Stimulated activated CD8-positive, alpha-beta memory T cell treated with anti-CD3 and anti-CD28 coated beads, Interleukin-2, amount 100 ng/mL, for 1 hour (primary cell): ENCODE measurements at places on chromosomes 5 and 9.

DNA sequence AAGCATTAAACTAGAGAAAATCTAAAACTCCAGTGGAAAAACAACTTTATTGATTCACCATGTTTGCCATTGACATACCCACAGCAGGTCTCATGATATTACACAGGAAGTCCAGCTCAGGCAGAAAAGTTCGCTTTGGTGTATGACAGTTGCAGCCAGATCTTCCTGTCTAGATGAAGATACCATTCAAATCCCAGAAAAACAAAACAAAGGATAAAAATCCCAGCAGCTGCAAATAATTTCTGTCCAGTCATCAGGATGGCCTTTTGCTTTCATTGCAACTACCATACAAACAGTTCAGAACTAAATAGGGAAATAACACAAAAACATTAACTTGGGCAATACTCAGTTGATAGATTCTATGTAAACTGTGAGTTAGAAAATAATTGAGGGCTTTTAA is 136.0 kb upstream of the NREP start:
- DNase-seq: no peak

GRCh38 chr5:32687499-32687831 is 23.7 kb upstream of the NPR3 start:
- no peak for DNase-seq

DNA sequence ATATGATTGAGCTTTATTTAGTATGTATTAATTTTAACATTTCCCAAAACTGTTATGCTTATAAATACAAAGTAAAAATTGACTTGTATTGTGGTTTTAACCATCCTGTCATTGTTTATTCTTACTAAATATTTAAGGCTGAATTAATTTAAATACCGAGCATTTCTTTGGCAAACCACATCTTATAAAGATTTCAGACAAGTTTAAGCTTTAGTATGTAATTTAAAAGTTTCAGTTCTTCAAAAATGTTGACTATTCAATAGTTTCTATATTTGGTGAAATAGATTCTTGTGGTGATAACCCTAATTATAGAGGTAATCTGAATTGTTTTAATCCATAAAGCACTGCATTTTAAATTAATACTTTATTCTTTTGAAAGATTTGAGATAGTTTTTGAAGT is 65.5 kb downstream of the CCNH start:
- no peak for DNase-seq

- no peak for DNase-seq
These were observed 266.3 kb downstream of the RAB3C start for GRCh38 chr5:58849223-58849622.

DNA sequence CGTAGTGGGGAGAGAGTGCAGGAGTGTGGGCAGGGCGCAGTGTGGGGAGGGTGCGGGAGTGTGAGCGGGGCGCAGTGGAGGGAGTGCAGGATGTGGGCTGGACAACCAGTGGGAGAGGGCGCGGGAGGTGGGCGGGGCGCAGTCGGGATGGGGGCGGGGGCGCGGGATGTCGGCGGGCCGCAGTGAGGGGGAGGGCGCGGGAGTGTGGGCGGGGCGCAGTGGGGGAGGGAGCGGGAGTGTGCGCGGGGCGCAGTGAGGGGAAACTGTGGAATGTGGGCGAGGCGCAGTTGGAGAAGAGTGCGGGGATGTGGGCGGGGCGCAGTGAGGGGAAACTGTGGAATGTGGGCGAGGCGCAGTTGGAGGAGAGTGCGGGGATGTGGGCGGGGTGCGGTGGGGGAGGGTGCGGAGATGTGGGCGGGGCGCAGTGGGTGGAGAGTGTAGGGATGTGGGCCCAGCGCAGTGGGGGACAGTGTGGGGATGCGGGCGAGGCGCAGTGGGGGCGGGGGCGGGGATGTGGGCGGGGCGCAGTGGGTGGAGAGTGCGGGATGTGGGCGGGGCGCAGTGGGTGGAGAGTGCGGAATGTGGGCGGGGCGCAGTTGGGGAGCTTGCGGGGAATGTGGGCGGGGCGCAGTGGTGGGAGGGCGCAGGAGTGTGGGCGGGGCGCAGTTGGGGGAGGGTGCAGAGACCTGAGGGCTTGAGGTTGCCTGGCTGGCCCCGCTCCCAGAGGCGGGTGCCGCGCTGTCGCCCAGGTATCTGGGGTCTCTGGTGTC is at the start of gene NXNL2:
NXNL2 (plus strand) TSS at position 723 of the 770 bp plus-strand sequence. CDS start 257 bp downstream, outside the sequence.
- DNase-seq: peak; percentile 21

DNA sequence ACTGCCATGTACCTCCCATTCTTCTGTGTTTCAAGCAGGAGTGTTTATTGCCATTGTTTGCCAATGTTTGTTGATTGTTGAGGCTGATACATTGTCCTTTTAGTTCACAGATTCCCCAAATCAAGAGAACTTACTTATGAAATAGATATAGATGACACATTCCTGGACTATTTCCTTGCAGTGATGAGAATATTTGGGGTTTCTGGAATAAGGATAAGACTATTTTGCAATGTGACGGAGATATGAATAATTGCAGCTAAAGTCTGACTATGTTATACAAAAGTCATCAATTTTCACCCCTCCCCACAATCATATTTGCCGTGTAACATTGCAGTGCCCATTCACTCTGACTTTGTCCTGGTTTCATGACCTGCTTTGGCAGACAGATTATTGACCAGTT is 460.8 kb downstream of the CDH10 start:
- DNase-seq: no peak

DNA sequence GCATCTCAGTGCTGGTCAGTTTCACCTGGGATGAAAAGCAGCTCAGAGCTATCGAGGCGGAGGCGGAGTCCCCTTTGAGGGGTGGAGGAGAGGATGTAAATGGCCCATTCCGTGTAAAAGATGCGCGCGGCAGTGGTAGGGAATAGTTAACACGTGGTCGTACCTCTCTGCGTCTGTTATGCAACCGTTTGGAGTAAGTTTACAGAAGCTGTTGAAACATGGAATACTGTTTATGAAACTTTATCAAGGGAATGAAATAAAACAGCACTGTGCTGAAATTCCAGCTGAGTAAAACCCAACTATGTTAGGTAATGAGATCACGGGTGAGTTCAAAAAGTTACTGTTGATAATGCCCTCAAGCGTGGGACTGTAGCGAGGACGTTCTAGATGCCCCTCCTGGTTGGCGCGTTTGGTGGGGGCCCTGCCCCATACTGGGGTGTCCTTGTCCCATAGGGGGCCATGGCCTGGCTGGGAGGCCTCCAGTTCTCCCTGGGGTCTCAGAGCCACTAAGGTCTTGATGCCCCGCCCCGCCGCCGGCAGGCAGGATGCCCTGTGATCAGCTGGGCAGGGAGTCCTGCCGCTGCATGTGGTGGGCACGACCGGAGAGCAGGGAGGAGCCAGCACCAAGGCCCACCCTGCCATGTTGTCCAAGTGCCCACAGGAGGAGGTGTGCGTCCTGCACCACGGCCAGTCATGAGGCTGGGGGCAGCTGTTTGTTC is 90.9 kb downstream of the COL5A1 start:
- DNase-seq: no peak

- DNase-seq: no peak
These were observed 64.1 kb downstream of the PDE4D start for GRCh38 chr5:59829386-59829785.

GRCh38 chr9:75997206-75997605 is 106.7 kb downstream of the PCSK5 start:
- DNase-seq: no peak

GRCh38 chr9:90162819-90163218 is 479.8 kb downstream of the DIRAS2 start:
- DNase-seq: no peak

GRCh38 chr9:118829334-118829733 is 539.9 kb downstream of the BRINP1 start:
- no peak for DNase-seq

DNA sequence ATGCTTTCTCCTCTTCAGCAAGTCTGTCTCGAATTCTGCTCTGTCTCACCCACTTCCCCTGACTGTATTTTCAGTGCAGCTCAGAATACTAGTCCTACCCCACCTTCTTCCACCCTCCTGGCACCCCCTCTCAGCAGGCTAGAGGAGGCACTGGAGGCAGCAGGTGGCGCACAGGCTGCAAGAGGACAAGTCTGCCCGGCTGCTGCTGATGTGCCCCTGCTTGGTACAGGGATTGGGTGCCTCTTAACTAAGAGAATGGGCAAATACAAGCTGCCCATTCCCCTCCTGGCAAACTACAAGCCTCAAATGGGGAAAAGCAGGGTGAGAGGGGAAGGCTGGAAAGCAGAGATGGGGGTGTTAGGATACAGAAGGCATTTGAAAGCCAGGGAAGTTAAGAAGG is 5.1 kb downstream of the TLN1 start:
- DNase-seq: no peak

DNA sequence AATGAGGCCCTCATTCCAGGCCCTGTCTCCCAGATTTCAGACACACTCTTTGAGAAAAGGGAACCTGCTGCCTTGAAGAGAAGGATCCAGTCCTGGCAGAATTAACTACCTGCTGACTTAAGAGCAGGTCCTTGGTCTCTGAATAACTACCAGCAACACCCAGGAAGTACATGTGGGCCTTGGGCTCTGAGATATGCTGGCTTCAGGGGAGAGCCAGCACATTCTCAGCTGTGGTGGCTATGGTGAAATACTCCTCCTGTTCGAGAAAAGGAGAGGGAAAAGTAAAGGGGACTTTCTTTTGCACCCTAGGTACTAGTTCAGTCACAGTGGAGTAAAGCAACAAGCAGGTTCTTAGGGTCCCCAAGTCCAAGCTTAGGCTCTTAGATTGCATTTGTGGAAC is 120.0 kb downstream of the HMHB1 start:
- DNase-seq: no peak

DNA sequence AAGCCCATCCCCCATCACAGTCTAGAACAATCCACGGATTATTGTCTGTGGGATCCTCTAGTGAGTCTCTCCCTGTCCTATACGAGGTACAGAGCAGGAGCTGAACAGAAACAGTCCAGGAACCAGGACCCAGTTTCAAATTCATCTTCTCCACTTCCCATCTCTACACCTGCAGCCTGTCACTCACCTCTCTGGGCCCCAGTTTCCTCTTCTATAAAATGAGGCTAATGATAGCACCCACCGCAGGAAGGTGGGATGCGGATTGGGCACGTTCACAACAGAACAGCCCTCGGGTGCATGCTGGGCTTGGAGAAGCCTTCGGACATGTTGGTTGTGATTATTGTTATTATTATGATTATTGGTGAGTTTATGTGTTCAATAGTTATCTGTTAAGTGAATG is 78.5 kb downstream of the ANKRD33B start:
- no peak for DNase-seq

DNA sequence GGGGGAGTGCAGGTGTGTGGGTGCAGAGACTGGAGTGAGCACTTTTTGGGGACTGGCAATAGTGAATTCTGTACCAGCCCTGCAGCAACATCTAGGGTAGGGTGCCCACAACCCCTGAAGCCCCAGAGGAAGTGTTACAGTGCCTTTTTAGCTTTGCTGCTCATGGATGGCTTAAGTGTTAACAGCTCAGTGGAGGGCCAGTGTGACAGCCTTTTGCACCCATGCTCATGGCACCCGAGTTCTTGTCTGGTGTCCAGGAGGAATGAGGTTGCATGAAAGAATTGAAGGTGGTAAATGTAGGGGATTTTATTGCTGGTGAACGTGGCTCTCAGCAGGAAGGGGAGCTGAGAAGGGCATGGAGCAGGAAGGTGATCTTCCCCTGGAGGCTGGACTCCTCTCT is 107.3 kb downstream of the MRPL36 start:
- no peak for DNase-seq

DNA sequence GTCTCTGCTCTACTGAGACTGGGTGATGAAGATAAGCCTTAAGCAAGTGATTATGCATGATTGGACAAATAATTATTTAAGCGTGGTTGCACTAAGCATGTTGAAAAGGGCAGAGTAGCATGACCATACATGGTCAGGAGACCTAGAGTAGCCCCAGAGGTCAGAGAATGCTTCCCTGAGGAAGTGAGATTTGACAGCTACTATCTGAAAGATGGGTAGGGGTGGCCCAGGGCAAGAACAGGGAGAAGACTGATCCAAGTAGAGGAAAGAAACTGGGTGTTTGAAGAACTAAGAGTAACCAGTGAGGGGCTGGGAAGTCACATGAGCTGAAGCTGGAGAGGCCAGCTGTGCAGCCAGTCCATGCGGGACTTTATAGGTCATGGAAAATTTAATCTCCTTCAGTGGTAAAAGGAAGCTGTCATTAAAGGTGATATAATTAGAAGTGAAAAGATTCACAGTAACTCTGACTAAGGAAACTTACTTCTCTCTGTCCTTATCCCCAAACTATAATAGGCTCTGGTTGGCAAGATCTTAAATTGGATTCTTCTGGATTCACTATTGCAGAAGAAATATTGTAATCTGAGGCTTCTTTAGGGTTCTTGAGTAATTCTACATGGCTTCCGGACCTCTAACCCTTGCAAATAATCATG is 35.2 kb downstream of the YIPF5 start:
- DNase-seq: no peak
